Stimulated activated CD4-positive, alpha-beta T cell treated with anti-CD3 and anti-CD28 coated beads, Interleukin-12 subunit alpha, Interleukin-12 subunit beta, amount 100 ng/mL, for 48 hours (primary cell): ENCODE measurements at places on chromosomes 7 and 10.

DNA sequence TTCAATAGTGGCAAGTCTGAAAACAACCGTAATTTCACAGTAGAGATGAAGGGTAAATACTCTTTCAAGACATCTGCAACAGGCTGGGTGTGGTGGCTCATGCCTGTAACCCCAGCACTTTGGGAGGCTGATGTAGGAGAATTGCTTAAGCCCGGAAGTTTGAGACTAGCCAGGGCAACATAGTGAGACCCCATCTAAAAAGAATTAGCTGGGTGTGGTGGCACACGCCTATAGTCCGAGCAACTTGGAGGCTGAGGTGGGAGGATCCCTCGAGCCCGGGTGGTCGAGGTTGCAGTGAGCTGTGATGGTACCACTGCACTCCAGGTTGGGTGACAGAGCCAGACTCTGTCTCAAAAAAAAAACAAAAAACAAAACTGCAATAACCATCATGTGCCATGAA is 71.8 kb downstream of the PFKFB3 start:
- DNase-seq: no peak

- DNase-seq: no peak
Measured at GRCh38 chr10:122014652-122015248, 25.8 kb downstream of the TACC2 start.

DNA sequence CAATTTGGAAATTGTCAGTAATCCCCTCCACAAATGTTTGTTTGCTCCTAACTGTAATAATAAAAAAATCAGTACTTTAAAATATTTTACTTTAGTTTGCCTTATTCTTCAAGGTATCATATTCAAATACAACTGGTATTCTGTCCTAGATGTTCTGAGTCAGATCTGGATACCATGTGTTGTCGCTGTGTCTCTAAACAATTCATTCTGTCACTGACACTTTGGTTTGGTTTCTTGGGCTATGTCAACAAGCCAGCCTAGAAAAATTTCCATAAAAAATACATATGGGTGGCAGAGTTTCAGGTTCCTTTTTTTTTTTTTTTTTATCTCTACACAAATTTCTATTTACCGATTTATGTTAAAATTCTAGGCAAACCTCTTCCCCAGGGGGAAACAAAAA is 33.2 kb upstream of the SEMA3D start:
- DNase-seq: no peak

DNA sequence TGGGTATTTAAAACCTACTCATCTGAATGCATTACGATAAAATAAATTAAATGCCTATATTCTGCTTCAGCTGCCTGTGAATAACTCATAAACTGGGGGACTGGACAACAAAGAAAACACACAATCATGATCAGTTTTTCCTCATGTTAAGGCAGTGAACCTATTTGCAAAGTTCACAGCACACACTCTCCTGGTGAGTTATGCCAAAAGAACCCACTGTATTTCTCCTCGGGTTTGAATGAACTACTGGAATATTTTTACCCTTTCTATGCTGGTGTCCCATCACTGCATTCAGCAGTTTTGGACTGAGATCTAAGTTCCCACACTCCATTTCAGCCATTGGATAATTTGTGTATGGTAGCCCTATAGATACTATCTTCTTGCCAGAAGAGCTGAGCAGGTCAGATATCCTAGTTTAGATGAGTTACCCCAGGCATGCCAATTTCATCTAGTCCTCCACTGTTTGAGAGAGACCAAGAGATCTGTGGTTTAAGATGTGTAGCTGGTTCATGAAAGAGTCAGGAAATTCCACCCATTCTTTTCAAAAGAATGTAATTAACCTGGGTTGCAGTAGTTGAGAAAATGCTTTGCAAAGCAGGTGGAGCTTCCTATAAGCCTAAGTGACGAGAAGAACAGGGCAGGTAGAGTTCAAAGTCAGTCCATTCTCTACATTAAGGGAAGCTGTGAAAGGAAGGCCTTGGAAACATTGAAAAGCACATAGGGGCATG is 101.7 kb downstream of the PLXDC2 start:
- DNase-seq: no peak

DNA sequence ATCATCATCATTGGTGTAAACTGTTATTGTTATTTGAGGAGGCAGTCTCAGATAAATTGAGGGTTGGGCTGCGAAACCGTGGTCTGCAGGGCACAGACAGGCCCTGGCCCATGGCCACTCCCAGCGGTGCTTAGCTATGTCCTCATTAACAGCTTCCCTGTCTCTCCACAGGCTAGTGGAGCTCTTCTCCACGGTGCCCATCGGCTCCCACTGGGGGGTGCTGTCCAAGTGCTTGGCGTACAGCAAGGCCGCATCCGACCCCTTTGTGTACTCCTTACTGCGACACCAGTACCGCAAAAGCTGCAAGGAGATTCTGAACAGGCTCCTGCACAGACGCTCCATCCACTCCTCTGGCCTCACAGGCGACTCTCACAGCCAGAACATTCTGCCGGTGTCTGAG is 21.6 kb downstream of the GPR26 start:
- DNase-seq: no peak

DNA sequence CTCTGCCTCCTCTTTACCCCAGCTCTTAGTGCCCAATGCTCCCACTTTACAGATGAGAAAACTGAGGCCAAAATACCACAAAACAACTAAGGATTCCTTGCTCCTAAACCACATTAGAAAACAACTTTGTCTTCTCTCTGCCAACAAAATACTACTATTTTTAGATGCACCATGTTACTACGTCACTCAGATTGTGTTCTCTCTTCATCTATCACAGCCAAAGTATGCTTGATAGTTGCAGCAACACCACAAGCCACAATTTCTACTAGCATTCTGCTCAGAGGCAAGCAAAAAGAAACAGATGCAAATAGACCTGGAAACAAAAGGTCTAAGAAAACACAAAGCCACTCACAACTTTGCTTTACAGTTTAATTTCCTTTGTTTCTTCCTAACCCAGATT is 3.3 kb upstream of the PDE1C start:
- DNase-seq: no peak

DNA sequence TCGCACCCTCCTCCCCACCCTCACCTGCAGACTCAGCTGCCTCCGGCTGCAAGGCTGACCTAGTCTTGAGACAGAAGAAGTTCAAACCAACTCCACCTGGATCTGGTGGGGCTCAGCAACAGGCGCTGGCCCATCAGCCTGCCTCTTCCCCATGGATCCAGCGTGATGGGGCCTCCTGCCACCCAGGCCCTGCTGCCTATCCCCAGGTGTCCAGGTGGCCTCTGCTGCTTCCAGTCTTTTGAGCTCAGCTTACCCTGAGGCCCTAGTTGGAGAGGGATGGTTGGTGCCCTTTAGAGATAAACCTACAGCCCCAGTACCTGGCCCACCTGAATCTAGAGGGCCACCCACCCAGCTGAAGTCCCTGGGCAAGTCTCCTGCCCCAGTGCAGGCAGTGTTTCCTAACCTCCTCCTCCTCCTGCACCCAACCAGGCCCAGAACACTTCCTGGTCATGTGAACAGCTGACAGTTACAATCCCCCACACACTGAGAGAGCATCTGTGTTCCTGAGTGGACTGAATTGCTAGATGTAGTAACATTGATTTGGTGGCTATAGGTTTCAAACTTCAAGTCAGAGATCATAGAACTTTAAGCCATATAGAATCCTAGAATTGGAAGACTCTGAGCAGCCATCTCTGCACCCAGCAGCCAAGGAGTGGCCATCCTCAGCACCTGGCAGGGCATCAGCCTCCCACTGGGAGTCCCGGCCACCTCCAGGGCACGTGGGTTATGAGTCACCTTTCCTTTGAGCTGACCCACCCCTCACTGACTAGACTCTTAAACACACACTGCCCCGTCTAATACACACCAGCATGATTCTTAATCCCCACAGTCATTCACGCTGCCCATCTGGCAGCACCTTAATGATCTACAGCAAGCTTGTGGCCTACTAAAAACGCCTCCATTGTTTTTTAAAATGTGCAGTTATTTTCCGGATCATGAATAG is 51.9 kb downstream of the ALOX5 start:
- no peak for DNase-seq

GRCh38 chr7:1225441-1226185 is 7.1 kb upstream of the UNCX start:
- no peak for DNase-seq

DNA sequence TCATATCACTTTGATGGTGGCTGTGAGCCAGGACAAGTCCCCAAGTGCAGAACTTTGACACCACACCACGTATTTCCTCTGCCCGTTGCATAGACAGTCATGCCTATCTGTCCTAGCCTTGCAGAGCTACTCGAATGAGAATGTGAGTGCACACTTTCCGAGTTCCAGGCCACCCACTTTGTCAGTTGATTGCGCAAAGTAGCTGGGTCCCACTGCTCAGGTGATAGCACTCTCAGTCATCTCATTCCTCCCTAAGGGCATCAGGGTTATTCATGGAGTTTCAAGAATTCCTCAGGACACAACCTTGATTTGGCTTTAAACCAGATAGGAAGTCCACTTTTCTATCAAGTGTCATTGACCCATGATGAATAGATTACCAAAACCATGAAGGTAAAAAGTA is 19.3 kb downstream of the LSM5 start:
- no peak for DNase-seq
